Hematopoietic multipotent progenitor cell treated with erythropoietin and hydrocortisone succinate and interleukin-3 and kit ligand, for 4 days (in vitro differentiated cells): ENCODE measurements at places on chromosomes 13 and 19.
A peak's percentile ranks its signal among the peaks of the same experiment; 100 is the strongest.

DNA sequence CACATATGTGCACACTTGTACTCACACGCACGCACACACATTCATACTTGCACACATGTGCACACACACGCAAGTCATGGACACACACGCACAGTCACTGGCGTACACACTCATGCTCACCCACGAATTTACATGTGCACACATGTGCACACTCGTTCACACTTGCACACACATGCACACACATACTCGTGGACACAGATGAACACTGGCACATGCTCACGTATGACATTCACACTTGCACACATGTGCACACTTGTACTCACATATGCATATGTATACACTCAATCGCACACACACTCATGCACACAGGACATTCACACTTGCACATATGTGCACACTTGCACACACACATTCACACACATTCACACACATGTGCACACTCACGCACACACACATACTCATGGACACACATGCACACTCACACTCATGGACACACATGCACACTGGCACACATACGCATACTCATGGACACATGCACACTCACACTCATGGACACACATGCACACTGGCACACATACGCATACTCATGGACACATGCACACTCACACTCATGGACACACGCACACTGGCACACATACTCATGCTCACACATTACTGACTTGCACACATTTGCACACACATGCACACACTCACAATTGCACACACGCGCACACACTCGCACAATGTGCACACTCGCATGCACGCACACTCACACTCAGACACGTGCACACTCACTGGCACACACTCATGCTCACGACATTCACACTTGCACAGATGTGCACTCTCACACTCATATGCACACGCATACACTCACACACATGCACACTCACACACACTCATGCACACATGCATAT, 9.5 kb downstream of the SBK2 start:
- DNase-seq = no peak

- DNase-seq = peak; percentile 61
Observed at GRCh38 chr19:45296355-45296754, 26.3 kb downstream of the CKM start.

- no peak for DNase-seq
Observed at GRCh38 chr19:50835103-50835784, 1.9 kb upstream of the KLK15 start.

DNA sequence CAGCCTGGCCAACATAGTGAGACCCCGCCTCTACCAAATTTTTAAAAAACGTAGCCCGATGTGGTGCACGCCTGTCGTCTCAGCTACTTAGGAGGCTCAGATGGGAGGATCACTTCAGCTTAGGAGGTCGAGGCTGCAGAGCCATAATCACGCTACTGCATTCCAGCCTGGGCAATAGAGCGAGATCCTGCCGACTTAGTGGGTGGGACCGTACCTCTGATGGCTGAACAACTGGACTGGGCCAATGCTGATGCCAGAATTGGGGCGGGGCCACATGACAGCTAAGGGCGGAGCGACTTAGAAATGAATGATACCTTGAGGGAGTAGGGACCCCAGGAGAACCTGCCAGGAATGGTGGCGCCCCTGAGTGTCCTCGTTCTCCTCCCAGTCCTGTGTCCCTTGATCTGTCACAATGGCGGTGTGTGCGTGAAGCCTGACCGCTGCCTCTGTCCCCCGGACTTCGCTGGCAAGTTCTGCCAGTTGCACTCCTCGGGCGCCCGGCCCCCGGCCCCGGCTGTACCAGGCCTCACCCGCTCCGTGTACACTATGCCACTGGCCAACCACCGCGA, 3.6 kb downstream of the LTBP4 start:
- peak; percentile 45 for DNase-seq

DNA sequence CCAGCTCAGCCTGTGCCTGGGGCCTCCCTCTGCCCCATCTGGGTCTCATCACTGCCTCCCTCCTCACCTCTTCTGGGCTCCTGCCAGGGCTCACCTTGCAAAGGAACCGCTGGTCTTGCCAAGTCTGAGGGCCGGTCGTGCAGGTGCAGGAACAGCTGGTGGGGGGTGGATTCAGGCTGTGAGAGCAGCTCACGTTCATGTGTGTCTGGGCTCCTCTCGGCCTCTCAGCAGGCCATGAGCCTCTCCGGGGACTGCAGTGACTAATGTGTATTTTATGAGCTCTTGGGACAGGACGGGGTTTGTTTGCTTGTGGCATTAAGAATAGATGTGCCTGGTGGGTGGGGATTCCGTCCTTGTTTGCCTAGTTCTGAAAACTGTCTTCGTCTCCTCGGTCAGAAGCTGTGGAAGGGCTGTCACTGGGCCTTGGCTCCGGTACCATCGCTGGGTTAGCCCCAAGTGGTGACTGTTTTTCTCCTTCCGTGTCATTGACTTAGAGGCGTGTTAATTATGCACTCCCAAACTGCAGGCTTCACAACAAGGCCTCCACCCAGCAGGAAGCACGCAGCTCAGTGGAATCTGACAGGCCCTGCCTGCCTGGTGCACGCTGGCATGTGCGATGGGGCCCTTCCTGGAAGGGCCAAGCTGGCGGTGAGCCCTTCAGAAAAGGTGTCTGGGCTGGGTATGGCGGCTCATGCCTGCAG, 77.6 kb downstream of the KDM4B start:
- DNase-seq = no peak

DNA sequence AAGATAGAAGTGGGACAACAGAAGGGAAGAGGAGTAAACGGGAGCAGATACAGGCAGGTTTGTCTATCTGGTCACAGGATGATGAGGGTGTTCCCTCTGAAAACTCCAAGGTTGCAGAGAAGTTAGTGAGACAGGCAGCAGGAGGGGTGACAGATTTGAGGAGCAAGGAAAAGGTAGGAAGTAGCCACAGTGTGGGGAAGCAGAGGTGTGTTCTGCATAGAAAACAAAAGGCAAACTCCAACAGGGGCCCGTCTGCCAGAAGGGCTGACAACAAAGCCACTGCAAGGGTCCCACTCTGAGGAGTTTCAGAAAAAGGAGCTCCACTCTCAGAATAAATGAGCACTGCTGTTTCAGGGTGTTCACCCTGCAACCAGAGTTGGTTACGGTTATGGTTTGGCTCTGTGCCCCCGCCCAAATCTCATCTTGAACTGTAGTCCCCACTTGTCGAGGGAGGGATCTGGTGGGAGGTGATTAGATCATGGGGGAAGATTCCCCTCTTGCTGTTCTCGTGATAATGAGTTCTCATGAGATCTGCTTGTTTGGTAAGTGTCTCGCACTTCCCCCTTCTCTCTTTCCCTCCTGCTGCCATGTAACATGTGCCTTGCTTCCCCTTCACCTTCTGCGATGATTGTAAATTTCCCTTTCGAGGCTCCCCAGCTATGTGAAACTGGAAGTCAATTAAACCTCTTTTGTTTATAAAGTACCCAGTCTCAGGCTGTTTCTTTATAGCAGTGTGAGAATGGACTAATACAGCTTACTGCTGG, 32.1 kb downstream of the SMAD9 start:
- DNase-seq = peak; percentile 74

- DNase-seq = peak; percentile 71
Observed at GRCh38 chr19:18379803-18380747, 5.9 kb upstream of the GDF15 start.

DNA sequence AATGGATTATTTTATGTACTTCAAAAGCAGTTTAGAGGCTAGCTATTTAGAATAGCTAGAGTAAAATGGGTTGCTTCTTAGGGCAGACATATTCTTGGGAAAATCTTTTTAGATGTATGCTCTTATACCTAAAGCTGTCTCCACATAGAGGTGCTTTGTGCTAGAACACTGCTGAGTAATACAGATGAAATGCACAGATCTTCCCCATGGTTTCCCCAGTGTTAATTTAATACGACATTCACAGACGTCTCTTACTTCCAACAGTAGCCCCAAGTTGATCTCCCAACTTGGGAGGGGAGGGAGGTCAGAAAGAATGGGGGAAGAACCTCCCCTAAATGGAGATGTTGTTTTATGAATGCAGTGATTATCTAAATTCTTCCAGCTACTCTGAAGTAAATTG, 16.9 kb downstream of the NALCN start:
- DNase-seq = no peak

GRCh38 chr19:21202865-21203494, 61.1 kb downstream of the ZNF431 start:
- peak; percentile 77 for DNase-seq

DNA sequence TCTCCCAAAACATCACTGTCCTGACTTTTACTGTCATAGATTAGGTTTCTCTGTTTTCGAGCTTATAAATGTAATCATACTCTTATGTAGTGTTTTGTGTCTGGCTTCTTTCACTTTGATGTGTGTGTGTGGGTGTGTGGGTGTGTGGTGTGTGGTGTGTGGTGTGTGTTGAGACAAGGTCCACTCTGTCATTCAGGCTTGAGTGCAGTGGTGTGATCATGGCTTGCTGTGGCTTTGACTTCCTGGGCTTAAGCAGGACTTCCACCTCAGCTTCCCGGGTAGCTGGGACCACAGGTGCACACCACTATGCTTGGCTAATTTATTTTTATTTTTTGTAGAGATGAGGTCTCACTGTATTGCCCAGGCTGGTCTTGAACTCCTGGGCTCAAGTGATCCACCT, 59.6 kb downstream of the PDS5B start:
- DNase-seq = peak; percentile 20

DNA sequence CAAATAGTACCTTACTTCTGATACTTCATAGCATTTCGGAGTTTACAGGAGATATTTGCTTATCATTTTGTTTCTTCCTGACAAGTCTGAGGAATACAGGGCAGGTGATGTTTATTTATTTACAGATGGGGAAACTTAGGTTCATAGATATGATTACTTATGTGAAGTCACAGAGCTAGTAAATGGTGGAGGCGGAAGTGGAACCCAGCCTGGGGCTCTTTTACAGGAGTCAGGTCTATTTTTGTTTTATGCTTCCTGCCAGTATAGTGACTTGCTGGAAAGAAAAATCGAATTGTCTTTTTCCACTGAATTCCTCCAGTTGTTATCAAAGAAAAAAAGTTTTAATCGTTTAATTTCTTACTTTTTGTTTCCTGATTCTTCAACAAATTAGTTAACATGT, 66.5 kb downstream of the DGKH start:
- DNase-seq = no peak

DNA sequence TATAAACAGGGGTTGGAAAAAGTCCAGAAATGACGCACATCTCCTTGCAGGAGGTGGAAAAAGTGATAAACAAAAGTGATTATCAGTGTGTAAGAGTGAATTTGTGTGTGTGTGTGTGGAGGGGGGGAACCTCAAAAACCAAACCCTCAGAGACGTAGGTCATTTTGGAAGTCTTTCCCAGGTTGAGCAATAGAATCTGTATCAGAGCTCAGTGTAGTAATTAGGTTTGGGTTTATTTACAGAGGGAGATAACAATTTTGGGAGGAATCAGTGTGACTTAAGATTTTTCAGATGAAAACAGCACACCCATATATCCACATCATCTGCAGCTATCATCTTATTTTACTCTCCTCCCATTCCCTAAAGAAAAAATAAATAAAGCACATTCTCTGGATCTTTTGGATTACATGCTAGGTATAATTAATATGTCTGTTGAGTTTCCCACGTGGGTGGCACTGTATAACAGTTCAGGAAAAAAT, 406.4 kb downstream of the FGF9 start:
- no peak for DNase-seq

- DNase-seq = no peak
Observed at GRCh38 chr13:18943721-18944391, 237.8 kb downstream of the TUBA3C start.

DNA sequence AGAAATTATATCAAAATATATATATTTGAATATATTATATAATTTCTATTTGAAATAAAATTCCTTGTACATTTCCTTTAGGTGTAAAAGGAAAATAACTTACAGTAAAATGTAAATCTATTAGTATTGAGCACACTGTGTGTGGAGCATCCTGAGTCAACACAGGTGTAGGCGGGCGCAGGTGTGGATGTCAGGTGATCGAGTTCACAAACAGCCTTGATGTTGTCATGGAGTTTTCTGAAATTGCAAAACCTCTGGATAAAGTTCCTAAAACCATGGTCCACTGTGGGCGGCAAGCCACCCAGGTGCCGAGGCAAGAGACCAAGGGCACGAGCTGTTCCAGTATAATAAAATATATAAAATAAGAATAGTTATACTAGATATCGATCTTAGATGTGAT, 27.7 kb upstream of the MCF2L start:
- DNase-seq = no peak

DNA sequence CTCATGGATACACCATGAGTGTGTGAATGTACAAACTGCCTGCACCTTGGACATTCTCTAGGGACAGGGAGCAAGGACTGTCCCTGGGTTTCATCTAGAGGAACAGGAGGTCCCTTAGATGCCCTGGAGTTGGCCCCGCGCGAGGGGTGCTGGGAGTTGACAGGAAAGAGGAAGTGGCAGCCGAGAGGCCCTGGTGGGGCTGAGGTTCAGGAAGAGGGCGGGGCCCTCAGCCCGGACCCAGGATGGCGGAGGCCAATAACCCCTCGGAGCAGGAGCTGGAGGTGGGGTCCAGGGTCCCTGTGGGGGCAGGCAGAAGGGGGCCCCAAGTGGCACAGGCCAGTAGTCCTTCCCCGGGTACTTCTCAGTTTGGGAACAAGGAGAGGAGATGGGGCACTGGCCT, 6.9 kb downstream of the PKN1 start:
- peak; percentile 97 for DNase-seq

DNA sequence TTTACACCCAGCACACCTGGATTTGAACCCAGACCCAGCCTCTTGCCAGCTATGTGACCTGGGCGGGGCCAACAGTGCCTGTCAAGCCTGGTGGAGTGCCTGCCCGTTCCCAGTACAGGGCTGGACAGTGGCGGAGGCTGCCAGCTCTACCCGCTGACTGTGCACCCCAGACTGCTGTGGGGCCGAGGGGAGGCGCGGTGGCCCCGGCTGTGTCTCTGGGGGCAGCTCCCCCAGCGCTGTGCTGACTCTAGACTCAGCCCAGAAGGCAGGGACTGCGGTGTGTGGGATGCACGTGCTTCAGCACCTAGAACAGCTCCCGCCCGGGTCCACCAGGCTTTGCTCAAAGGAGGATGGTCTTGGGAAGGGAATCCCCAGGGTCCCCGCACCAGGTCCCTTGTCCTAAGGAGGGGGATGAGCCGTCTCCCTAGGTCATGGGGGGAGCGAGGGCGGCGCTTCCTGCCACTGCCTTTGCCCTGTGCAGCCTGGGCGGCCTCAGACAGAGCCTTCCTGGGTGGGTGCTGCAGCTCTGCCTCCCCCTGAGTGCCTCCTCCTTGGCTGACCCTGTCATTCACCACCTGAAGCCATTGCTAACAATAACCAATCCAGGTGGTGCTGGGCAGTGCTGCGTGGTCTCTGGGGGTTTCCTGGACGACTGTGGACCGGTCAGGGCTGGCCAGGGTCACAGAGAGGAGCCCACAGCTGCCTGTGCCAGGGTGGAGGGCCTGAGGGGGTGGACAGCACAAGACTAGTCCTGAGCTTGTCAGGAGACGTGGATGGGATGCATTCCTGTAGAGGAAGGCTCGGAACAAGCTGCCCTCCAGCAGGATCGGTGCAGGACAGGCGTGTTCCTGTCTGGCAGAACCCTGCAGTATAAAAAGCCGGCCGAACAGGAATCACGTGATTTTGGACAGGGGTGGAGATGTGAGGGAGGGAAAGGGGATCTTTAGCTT, 18.6 kb downstream of the TMEM255B start:
- peak; percentile 68 for DNase-seq
